ENCODE measurements at places on chromosomes 5 and 9.

GRCh38 chr5:65797481-65797880, 75.5 kb downstream of the NLN start:
- DNase-seq, result no peak

GRCh38 chr9:124389146-124389939, 25.9 kb downstream of the PSMB7 start:
- DNase-seq, result no peak

DNA sequence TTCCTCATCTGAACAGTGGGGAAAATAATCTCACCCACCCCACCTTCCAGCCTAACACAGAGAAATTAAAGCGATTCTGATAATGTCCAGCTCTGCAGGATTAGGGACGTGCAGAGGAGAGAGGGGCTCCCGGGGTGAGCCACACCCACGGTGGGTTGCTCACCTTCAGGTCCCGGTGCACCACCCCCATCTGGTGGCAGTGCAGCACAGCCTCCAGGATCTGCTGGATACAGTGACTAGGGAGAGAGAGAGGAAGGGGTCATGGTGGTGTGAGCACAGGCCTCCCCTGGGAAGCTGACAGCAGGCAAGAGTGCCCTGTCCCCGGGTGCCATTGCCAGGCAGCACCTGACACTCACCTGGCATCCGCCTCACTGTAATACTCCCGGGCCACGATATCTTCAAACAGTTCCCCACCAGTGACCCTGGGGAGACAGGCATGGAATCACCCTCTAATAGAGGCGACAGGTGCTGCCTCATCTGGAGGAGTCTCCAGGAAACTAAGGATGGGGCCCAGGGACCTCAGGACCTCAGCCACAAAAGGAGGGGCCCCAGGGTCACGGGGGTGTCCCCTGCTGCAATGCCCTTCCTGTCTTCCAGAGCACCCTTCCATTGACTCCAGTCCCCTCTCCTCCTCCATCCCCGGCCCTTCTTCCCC, 33.0 kb downstream of the CAMK2A start:
- DNase-seq, result no peak

DNA sequence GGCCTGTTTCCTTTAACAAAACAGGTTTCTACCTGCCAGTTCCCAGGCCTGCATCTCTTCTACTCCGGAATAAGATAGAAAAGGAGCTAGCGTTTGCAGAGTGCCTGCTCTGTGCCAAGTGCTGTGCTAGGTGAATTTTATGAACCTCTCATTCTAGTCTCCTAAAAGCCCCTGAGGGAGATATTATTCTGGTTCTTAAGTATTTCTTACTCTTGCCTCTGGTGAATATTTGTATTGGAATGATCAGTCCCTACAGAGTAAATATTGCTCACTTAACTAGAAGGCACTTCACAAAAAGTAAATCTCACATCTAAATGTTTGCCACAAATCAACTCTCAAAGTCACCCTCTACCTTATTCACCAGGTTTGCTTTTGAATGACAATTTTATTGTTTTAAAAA, 227.1 kb downstream of the AUH start:
- DNase-seq, result no peak

- DNase-seq, result peak; percentile 94
Observed at GRCh38 chr5:181191526-181192336, 13.3 kb downstream of the TRIM7 start.

DNA sequence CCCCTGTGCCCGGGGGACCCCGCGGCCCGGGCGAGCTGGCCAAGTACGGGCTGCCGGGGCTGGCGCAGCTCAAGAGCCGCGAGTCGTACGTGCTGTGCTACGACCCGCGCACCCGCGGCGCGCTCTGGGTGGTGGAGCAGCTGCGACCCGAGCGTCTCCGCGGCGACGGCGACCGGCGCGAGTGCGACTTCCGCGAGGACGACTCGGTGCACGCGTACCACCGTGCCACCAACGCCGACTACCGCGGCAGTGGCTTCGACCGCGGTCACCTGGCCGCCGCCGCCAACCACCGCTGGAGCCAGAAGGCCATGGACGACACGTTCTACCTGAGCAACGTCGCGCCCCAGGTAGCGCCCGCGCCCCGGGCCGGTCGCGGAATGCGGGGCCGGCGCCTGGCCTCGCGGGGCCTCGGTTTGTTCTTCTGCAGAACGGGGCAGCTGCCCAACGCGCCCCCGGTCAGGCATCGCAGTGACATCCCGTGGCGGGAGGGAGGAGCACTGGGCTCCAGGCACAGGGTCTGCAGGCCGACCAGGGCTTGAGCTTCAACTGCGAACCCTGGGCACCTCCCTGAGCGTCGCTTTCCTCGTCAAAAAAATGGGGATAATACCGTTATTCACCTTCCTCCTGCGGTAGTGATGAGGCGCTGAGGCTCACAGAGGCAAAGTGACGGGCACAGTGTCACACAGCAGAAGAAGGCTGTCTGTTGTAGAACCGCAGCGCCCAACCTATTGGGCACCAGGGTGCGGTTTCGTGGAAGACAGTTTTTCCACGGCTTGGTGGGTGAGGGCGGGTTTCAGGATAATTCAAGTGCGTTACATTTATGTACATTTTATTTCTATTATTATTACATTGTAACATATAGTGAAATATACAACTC, 777 bp downstream of the ENDOG start:
- DNase-seq, result no peak

DNA sequence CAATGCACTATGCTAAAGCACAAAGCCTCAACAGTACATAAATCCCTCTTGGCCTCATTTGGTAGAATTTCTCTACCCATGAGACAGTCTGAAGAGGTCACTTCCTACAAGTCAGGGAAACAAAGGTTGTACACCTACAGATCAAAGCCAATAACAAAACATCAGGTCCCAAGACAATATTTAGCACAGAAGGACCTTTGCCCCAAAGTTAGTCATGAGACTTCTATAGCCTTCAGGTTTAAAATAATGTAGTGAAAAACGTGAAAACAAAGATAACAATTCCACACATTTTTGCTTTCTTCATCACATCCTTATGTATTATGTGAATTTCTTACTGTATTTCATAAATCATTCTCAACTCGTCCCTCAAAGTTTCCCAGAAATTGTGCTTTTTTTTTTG, 15.8 kb downstream of the AFF4 start:
- DNase-seq, result peak; percentile 57

DNA sequence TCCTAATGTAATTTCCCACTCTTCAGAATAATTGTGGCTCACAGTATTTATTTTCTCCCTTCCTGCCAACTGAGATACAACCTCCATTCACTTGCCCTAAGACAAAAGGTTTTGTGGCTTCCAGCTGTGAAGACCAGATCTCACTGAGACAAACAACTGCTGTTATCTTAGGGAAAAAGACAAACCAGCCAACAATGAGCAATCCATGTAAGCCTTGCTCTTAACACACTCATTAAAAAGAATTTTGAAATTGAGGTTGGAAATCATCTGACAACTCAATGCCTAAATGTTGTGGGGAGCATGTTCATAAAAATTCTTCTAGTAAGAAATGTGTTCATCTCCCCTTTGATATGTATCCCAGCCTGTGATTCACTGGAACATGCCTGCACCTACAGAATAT, 132.9 kb downstream of the ADAMTSL1 start:
- DNase-seq, result peak; percentile 33

DNA sequence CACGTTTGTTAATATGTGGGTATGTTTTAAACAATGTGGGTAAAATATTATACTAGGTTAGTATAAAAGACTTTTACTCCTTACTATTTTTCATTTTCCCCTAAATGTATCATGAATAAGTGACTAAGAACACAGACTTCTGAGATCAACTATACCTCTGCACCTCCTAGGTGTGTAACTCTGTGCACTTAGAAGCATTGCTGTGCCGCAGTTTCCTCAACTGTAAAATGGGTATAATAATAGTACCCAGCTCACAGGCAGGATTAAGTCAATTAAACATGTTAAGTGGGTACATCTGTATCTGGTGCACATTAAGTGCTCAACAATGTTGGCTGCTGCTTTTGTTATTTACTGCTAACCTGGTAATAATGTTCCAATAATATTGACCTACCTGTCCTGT, 21.6 kb upstream of the F2R start:
- no peak for DNase-seq

- DNase-seq, result peak; percentile 62
Observed at GRCh38 chr9:116059466-116059865, 94.1 kb upstream of the PAPPA start.

DNA sequence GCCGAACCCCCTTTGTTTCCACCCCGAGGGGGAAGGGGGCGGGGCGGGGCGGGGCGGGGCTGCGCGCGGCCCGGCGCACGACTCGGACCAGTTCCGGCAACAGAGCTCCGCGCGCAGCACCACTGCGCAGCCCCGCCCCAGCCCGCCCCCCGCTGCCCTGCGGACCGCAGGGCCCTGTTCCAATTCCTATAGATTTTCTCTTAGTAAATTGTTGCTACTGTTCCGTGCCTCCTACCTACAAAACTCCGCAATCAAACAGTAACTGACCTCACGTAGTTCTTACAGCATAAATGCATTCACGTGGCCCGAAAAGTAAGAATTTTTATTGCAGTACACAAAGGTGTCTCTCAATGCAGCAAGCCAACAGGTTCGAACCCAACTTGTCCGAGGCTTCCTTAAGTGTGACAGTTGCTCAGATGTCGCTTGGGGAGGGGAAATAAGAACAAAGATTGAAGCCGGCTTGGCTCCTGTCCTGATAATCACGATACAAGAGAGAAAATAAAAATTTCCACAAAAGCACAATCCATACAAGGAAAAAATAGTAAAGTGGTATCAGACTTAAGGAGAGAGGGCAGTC, 1.2 kb upstream of the RNF38 start:
- peak; percentile 72 for DNase-seq

DNA sequence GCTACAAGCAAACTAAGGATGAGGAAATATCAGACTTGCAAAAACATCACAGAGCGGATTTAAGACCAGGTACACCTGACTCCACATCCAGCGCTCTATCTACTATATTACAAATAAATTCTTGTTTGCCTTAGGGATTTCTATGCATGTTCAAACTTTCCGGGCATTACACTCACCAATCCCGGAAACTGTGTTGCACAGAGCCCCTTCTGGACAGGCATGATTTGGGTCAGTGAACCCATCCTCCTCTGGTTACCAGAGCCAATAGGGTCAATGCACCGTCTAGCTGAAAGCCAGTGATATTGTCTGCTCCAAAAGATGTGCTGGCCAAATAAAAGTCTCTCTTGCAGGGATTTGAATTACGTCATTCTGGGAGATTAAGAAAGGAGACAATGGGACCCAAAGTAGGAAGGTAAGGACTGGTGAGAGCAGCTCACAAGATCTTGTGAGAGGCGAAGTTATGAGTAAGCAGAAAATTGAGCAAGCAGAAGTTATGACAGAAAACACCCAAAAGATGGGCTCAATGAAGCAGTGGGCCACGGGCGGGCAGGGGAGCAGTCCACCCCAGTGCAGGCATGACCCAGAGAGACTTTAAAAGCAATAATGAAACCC, 155.8 kb upstream of the RAI14 start:
- DNase-seq, result peak; percentile 51

DNA sequence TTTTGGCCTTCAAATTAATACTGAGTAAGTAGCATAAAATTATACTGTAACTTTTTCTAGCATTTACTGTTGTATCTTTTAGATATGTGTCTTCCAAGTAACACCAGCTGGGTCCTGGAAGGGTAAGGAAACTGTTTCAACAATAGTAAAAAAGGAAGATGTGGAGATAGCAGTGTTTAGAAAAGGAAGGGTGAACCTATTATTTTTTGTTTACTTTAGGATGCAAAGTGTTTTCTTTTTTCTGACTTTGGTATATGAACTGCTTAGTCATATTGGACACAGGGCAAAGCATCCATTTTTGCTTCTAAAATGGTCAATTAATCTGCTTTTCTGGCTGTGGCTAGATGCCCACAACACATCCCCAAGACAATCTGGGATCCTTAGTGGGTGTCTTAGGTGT, 5.3 kb downstream of the PKD2L2 start:
- DNase-seq, result no peak

DNA sequence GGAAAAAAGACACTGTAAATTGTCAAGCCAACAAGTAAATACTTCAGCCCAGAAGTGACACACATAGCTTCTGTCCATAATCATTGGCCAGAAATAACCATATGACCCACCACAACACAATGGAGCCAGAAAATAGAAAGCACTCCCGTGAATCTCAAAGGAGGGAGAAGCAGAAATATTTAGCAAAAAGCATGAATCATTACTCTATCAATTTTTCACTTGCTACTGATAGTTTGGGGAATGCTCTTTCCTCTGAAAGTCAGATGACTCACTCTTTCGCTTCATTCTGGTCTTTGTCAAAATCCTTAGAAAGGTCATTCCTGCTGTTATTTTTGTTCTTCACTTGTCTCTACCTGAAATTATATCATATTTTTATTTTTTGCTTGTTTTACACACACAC, 312.6 kb downstream of the TMEM232 start:
- DNase-seq, result no peak

DNA sequence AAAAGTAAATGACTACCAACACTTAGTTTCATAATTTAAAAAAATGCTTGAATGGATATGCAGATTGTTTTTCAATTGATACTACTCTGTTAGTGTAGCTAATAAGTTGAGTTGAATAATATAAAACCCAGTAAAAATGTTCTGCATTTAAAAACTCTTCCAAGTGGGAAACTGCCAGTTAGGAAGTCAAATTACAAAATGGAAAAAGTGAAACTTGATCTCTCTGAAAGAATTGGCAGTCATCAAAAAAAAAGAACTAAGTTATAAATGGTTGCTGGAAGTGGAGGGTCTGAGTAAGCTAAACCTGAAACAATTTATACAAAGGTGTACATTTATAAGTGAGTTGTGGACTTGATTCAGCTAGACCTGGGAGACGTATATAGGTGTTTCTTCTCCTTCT, 52.4 kb downstream of the VCAN start:
- no peak for DNase-seq

DNA sequence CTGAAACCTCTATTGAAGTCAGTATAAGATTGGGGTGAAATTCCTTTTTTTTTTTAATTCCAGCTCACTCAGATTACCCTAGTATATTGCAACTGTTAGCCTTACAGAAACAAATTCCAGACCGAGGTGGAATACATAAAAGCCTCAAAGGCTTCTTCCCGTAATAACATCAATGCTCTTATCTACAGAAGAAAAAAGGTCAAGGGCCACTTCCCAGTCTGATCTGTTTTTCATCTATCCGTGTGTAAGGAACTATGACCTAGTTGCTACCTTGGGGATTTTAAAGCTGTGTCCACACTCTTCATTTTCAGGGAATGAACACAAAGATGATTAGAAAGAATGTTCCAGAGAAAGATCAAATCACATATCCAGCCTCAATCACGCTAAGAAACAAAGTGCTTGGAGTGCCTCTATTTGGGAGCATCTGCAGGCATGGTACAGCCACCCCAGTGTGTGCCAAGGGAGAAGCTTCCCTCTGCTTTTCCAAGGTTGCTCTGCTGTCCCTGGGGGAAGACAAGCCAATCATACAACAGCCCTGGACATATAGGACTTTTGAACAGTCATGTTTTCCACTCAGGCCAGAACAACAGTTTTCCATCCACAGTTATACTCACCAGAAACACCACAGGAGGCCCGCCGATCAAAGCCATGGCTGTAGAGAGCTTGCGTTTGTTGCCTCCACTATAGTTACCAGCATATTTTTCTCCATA, 23.5 kb downstream of the NIPSNAP3B start:
- DNase-seq, result no peak

DNA sequence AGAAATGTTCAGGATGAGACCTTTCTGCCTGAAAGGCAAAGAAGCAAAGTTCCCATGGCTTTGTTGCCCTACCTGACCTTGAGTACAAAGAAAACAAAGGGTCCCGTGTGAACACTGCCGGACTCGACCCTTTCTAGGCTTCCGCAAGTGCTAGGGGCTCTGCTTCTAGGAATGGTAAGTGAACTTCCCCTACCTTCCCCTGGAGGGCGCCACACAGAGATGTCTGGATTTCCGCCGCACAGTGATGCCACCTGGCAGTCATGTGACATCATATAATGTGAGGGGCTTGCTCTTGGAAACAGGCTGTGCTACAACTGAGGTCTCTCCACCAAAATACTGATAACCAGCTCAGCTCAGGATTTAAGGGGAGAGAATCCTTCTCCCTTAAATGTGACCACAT, 56.6 kb downstream of the HSD17B3 start:
- DNase-seq, result no peak

Data from iris pigment epithelial cell (primary cell).